Activated B cell treated with CpG ODN at 0.5 μM for 24 hours (primary cell): ENCODE measurements at places on chromosomes 1 and 21.

GRCh38 chr1:9294405-9294773 lies 1.7 kb downstream of the SPSB1 start:
- peaks cover 6% of the 10 kb centered on the region for H3K4me1 ChIP-seq
- no peaks in the 10 kb centered on the region for H3K36me3 ChIP-seq
- no peak overlapping the region for H3K27ac ChIP-seq
- no peak for DNase-seq
- no peaks in the 10 kb centered on the region for H3K27me3 ChIP-seq

GRCh38 chr1:212355230-212355969 lies 59.3 kb downstream of the PACC1 start:
- no peak overlapping the region for H3K4me3 ChIP-seq
- no peak for DNase-seq
- no peak overlapping the region for H3K27ac ChIP-seq
- no peaks in the 10 kb centered on the region for H3K27me3 ChIP-seq

DNA sequence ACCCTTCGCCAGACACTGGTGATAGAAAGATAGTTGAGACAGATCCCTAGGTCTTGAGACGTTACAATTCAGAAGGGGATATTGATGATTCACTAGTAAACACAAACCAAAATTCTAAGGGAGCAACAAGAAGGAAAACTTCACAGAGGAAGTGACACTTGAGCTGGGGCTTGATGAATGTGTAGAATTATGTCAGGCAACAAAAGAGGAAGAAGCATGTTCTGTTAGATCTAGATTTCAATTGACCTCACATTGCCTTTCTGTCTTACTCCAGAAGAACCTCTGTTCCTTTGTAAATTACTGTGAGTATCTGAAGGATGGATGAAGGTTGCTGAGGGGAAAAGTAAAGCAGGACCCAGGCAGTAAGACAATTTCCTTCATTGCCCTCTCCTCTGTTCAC lies 328.2 kb downstream of the KCTD3 start:
- no peak overlapping the region for H3K27ac ChIP-seq
- DNase-seq, result no peak
- no peaks in the 10 kb centered on the region for H3K27me3 ChIP-seq
- no peaks in the 10 kb centered on the region for H3K4me1 ChIP-seq
- no peak overlapping the region for H3K4me3 ChIP-seq

DNA sequence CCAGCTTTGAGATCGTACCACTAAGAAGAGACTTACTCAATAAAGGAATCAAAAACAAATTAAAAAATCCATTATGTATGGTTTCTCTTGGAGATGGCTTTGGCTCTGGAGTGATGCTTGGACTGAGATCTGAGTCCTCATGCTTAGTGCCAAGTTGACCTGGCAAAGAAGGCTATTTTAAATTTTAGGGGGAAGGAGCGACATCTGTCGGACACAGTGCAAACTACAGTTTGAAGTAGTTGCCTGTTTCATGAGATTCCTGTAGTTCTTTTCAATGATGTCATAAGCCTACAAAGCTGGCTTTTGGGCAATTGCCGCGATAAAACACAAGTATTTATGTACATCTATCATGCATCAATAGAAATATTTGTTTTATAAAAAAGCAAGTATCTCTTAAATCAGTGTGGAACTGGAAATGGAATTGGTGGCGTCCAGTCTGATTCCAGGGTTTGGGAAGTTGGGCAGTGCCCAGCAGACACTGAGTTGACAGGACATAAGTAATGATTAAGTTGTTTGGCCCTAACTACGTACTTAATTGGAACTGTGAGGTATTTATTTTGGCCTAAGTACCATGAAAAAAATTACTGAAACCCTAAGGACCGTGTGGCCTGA lies 50.0 kb downstream of the TBCE start:
- no peaks in the 10 kb centered on the region for H3K27me3 ChIP-seq
- peaks cover 16% of the 10 kb centered on the region for H3K36me3 ChIP-seq
- H3K4me3 ChIP-seq, result no peak overlapping the region

DNA sequence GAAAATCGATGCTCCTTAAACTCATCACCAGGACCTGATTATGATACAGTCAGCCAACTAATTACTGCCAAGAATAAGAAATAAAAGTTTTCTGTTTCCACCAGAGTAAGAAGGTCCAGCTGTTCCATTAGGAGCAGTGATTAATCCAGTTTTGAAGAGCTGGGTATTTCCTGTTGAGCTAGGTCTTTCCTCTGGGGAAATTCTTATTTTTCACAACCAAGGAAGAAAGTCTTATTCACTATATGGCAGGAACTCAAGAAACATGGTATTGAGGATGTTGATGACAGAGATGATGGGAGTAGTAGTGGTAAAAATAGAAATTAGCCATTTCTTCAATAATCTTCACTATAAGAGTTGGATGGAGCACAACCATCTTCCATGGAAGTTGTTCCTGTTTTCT lies 374.6 kb upstream of the RUNX1 start:
- H3K36me3 ChIP-seq, result peaks cover 2% of the 10 kb centered on the region
- H3K4me1 ChIP-seq, result no peaks in the 10 kb centered on the region
- no peak overlapping the region for H3K27ac ChIP-seq
- H3K27me3 ChIP-seq, result peaks cover 18% of the 10 kb centered on the region
- no peak for DNase-seq

GRCh38 chr1:8988618-8988967 lies 37.6 kb downstream of the SLC2A7 start:
- H3K27ac ChIP-seq, result no peak overlapping the region
- H3K4me3 ChIP-seq, result no peak overlapping the region
- peaks cover 11% of the 10 kb centered on the region for H3K27me3 ChIP-seq
- no peak for DNase-seq
- no peaks in the 10 kb centered on the region for H3K36me3 ChIP-seq

DNA sequence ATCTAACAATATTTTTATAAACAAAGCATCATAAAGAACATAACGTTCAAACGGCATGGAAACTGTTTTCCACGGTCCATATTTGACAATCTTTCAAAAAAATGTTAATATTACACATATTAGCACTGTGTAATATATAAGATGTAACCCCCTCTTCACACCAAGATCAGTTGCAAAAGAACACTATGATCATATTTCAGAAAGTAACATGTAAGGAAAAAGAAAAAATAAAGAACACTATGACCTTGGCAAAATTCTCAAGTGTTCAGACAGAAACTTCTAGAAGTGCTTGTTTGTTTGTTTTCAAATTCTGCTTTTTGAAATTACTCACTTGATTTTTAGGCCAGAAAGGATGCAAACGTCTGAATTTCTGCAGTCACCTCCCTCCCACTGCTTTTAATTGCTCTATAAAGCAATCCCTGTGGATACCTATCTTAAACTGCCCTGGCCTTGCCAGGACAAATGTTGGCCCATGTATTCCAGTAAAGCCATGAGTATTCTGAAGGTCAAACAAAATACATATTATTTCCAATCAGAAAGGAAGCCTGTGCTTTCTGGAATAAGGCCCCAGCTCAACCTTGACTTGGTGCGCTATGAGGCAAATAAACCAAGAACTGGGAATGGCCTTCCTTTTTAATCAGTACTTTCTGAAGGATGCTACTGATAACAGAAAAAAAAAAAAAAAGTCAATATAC lies 68.6 kb downstream of the TGFBR3 start:
- H3K36me3 ChIP-seq, result no peaks in the 10 kb centered on the region
- DNase-seq, result no peak
- no peaks in the 10 kb centered on the region for H3K4me1 ChIP-seq
- no peak overlapping the region for H3K4me3 ChIP-seq

GRCh38 chr1:159598196-159598595 lies 10.6 kb downstream of the APCS start:
- peaks cover 15% of the 10 kb centered on the region for H3K27me3 ChIP-seq
- H3K4me1 ChIP-seq, result no peaks in the 10 kb centered on the region
- H3K4me3 ChIP-seq, result no peak overlapping the region
- no peaks in the 10 kb centered on the region for H3K36me3 ChIP-seq
- no peak overlapping the region for H3K27ac ChIP-seq

DNA sequence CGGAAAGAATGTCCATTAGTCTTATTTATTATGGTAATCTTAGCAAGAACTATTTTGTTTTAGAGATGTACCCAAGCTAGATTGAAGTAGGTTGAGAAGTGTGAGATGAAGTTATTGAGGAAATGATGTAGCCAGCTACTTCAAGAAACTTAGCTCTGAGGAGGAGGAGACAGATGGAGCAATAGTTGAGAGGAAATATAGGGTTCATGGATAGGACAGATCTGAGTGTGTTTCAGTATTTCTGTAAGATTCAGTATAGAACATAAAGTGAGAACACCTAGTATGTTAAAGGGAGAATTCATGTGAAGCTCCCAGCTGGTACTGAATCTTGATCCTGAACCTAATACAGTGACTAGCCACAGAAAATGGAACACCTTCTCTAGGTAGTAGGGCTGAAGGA lies 28.9 kb downstream of the TSNAX start:
- H3K4me1 ChIP-seq, result peaks cover 3% of the 10 kb centered on the region
- H3K27ac ChIP-seq, result no peak overlapping the region
- no peak overlapping the region for H3K4me3 ChIP-seq
- H3K27me3 ChIP-seq, result no peaks in the 10 kb centered on the region
- H3K36me3 ChIP-seq, result peaks cover 34% of the 10 kb centered on the region

DNA sequence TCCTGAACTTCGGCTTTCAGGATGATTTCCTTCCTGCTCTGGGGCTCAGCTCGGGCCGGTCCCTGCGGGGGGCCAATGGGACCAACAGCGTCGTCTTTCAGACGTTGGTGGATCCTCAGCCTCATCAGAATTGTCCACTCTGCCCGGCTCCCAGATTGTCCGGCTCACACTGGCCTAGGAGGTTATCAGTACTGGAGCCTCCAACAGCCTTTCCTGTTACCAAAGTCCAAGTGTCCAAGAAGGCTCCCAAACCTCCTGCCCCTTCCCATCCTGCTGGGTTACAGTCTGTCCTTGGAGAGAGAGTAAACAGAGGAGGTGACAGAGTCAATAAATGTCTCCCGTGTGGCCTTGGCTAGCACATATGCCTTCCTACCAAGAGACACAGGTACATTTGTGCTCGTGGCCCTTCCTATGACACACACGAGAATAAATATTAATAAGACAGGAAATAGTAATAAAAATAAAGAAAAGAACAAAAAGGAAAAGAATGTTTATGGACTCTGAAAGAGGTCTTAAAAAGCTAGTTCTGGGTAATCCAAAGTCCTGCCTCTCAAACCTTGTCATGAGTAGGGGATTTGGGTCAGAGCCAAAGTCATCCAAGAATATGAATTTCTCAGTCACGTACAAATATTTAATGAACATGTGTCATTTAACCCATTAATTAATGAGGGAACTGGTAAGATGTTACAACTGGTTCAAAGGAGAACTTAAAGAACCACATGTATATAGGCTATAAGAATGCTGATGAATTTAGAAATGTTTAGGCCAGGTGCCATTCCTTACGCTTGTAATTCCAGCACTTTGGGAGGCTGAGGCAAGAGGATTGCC lies 80.8 kb upstream of the SLC2A1 start:
- no peaks in the 10 kb centered on the region for H3K27me3 ChIP-seq
- no peaks in the 10 kb centered on the region for H3K36me3 ChIP-seq
- DNase-seq, result no peak

DNA sequence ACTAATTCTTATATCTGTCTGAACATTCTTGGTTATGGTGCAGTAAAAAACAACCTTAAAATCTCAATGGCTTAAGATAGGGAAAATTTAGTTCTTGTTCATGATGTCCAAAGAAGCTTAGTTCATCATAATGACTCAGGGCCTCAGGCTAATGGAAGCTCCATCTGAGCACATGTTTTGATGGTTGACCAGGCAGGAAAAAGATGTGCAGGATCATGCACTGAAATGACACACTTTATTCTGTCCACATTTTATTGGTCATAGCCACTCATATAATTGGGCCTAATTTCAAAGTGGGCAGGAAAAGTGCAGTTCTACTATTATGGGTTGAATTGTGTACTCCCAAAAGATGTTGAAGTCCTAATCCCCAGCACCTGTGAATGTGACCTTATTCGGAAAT lies 198.2 kb downstream of the CENPF start:
- no peak overlapping the region for H3K4me3 ChIP-seq
- no peaks in the 10 kb centered on the region for H3K4me1 ChIP-seq
- H3K36me3 ChIP-seq, result no peaks in the 10 kb centered on the region
- H3K27me3 ChIP-seq, result no peaks in the 10 kb centered on the region

- H3K4me3 ChIP-seq, result peak overlapping the region; percentile 16
- peaks cover 20% of the 10 kb centered on the region for H3K4me1 ChIP-seq
- peaks cover 3% of the 10 kb centered on the region for H3K27me3 ChIP-seq
- H3K36me3 ChIP-seq, result no peaks in the 10 kb centered on the region
Measured at GRCh38 chr1:14881775-14882672, 271.5 kb upstream of the TMEM51 start.

- H3K4me1 ChIP-seq, result no peaks in the 10 kb centered on the region
- DNase-seq, result no peak
- no peak overlapping the region for H3K27ac ChIP-seq
- H3K36me3 ChIP-seq, result peaks cover 42% of the 10 kb centered on the region
- H3K4me3 ChIP-seq, result no peak overlapping the region
- H3K27me3 ChIP-seq, result no peaks in the 10 kb centered on the region
Measured at GRCh38 chr1:63428815-63429214, 61.4 kb downstream of the ALG6 start.

DNA sequence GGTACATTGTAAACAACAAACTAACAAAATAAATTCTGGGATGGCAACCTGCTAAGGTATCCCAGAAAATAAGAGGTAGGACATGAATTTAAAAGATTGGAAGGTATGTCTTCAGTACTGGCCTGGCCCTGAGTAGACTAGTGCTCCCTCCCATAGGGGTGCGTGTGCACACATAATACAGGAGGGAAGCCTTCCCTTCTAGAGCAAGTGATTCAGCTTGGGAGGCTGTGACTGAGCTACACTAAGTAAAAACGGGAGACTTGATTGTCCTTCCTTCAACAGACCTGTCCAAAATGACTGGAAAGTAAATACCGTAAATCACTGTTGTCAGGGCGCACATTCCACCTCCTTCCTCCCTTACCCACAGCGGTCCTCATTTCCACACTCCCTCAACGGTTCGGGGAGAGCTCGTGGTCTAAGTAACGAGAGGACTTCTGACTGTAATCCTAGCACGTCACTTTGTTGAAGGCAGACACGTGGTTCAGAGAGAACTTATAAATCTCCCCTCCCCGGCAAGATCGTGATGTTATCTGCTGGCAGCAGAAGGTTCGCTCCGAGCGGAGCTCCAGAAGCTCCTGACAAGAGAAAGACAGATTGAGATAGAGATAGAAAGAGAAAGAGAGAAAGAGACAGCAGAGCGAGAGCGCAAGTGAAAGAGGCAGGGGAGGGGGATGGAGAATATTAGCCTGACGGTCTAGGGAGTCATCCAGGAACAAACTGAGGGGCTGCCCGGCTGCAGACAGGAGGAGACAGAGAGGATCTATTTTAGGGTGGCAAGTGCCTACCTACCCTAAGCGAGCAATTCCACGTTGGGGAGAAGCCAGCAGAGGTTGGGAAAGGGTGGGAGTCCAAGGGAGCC lies at the start of gene TGFB2:
Gene TGFB2, plus strand, starts transcription at position 523 of the 859 bp plus-strand sequence. CDS start 1,366 bp downstream, outside the sequence.
- H3K4me3 ChIP-seq, result no peak within 1 kb of the TSS
- peaks cover 2% of the 10 kb centered on the region for H3K36me3 ChIP-seq
- H3K4me1 ChIP-seq, result peaks cover 39% of the 10 kb centered on the region
- DNase-seq, result no peak
- no peaks in the 10 kb centered on the region for H3K27me3 ChIP-seq
- no peak within 1 kb of the TSS for H3K27ac ChIP-seq

GRCh38 chr1:99358770-99359169 lies 94.5 kb downstream of the PLPPR4 start:
- H3K36me3 ChIP-seq, result no peaks in the 10 kb centered on the region
- H3K27me3 ChIP-seq, result no peaks in the 10 kb centered on the region
- H3K4me3 ChIP-seq, result no peak overlapping the region
- no peak for DNase-seq
- no peaks in the 10 kb centered on the region for H3K4me1 ChIP-seq
